ENCODE measurements at places on chromosomes 7 and 10.
A peak's percentile ranks its signal among the peaks of the same experiment; 100 is the strongest.

DNA sequence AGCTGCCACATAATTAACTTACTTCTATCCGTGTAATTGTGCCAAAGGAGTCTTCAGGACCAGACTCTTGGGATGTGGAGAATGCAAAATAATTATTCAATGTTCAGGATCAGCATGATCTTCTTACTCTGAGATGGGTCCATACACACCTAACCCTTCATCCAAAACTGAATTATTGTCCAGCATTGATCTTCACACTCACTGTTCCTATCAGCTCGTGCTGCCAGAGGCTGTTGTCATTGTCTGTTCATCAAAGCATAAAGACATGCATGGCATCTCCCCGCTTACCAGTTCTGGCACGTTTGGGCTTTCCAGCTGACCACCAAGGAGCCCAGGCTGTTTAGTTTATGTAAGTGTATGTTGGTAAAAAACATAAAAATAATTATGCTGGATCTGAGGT is 1090.7 kb downstream of the DNAJB9 start:
- DNase-seq: no peak

DNA sequence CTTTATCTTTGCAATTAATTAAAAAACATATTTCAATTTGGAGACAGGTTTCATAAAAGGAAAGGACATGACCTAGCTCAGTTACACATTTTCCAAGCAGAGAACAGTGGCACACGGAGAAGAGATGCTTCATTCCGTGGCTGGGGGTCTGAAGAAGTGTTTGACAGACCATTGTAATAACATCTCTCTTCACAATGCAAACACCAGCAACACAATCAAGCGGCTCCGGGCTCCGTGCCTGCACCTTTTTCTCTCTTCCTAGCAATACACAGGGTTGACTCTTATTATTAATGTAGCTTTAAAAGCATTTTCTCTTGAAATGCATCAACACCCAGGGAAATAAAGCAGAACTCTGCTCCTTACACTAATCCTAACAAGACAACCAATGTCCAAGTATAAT is 261.0 kb upstream of the AOAH start:
- DNase-seq: no peak

GRCh38 chr10:2228320-2228901 is 491.1 kb upstream of the ADARB2 start:
- DNase-seq: no peak

- no peak for DNase-seq
Observed at GRCh38 chr10:44416021-44416771, 31.3 kb upstream of the CXCL12 start.

- peak; percentile 72 for DNase-seq
Observed at GRCh38 chr10:132939957-132940790, 2.2 kb downstream of the CFAP46 start.

DNA sequence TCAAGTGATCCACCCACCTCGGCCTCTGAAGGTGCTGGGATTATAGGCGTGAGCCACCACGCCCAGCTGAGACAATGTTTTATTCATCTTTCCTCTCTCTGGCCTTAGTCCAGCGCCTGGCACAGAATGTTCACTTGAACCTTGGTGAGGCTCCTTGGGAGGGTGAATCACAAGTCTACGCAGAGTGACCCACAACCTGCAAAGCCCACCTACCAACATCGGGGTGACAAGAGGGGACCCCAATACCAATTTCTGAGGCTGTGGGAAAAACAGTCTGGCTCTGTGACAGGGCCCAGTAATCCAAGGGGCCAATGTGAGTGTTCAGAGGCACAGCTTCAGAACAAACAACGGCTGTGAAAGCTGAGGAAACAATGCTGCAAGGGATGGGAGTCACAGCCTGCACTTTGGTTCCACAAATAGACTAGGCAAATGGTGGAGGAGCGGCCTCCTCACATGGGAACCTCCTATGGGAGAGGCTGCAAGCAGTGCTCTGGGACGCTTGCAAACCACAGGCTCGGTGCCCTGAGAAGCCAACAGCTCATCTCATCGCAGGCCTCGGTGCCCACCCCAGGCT is 5.6 kb upstream of the MALSU1 start:
- no peak for DNase-seq

DNA sequence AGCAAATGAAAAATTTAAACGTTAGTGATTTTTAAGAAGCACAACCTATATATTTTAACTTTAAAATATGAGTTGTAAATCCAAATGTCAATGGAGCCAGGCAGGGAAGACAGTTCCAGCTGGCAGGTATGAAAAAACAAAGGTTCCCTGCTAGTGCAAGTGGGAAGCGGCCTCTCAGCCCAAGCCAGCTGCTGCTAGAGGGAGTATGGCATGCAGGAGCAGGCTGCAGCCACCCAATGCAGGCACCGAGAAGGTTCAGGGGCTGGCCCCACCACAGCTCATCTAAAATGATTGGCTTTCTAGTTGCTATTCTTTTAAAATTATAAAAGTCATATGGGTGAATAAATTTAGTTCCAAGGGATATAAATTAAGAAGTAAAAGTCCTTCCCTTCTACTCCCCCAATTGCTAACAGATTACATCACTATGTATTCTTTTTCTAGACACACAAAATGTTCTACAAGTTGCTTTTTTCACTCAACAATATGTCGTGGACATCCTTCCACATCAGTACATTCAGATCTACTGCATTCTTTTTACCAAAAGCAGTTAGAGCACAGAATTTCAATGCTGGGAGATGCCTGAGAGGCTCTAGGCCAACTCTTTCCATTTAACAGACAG is 69.3 kb downstream of the SGMS1 start:
- DNase-seq: no peak

DNA sequence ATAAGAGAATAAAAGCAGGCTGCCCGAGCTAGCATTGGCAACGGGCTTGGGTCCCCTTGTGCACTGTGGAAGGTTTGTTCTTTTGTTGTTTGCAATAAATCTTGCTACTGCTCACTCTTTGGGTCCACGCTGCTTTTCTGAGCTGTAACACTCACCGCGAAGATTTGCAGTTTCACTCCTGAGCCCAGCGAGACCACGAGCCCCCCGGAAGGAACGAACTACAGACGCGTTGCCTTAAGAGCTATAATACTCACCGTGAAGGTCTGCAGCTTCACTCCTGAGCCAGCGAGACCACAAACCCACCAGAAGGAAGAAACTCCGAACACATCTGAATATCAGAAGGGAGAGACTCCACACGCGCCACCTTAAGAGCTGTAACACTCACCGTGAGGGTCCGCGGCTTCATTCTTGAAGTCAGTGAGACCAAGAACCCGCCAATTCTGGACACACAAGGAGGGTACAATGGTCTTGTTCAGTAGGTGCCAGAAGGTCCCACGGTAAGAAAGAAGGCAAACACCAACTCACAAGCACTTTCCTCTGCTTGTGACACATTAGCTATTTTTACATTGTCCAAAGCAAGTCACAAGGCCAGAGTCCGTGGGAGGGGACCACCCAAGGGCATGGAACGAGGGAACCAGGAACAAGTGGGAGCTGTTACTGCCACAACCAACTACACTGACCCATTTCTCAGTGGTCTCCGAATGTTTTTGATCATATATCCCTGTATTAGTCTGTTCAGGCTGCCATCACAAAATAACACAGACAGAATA is 29.2 kb upstream of the CACUL1 start:
- DNase-seq: no peak

- DNase-seq: peak; percentile 100
Observed at GRCh38 chr7:87152112-87152896, at the start of gene DMTF1. Gene DMTF1 (plus strand): TSS chr7:87152453. CDS start chr7:87164942, 12,489 bp downstream.

DNA sequence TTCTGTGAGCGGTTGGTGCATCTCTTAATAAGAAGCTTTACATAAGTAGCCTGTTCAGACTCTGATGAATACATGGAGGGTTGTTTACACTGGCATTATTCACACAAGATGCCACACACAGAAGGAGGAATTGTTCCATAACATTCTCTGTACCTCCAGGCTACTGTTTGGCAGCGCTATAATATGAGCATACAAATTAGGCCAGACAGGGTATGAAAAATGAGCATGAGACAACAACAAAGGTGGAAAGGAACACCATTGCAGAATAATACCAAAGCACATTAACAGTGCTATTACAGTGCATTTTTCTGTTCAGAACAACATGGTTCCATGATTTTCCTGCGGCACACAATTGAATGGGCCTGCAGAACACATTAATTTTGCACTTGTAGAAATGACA is 417.2 kb upstream of the C7orf33 start:
- no peak for DNase-seq

GRCh38 chr7:31934551-31934950 is 135.7 kb downstream of the PDE1C start:
- no peak for DNase-seq

DNA sequence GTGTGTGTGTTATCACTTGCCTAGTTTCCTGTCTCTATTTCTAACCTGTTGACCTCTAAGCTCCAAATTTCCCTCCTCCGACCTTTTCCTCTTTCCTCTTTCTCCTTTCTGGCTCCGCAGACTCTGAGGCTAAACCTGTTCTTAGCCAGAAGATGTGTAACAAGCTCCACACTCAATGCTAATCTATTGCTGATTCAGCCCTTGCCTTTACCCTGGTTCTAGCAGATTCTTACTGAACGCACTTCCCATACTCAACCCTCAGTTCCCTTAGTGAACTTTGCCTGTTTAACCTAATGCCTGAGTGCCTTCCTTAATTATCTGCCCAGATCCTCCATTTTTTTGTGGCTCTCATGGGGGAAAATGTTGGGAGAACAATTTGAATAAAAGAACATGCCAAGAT is 30.0 kb upstream of the SGMS1 start:
- no peak for DNase-seq

DNA sequence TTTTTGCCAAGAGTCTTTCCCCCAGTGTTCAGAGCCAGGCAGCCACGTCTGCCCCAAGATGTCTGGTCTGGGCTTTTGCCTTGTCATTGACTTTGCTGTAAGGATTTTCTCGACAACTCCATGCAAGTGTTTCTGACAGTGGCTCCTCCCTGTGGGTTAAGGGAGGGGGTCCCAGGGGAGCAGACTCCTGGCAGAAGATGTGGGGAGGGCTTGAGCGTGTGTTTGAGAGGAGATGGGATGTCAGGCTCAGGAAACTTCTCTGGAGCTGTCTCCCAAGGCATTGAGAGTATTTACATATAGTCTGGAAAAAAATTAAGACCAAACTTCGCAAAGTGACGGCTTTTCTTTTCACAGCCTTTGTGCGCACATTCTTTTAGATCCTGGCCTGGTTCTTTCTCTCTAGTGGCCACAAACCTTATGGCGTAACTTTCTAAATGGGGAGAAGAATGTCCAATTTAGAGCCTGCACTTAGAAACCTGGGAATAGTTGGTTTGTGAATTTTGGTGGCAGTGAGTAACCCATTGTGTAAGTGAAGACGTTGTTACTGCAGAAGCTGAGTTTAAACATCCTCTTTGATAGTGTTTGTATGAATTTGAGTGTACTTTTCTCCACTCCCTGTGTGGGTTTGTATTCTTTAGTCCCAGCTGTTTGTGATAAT is 201.5 kb downstream of the LRMDA start:
- DNase-seq: no peak

GRCh38 chr7:25075459-25075858 is 49.6 kb downstream of the CYCS start:
- DNase-seq: no peak

DNA sequence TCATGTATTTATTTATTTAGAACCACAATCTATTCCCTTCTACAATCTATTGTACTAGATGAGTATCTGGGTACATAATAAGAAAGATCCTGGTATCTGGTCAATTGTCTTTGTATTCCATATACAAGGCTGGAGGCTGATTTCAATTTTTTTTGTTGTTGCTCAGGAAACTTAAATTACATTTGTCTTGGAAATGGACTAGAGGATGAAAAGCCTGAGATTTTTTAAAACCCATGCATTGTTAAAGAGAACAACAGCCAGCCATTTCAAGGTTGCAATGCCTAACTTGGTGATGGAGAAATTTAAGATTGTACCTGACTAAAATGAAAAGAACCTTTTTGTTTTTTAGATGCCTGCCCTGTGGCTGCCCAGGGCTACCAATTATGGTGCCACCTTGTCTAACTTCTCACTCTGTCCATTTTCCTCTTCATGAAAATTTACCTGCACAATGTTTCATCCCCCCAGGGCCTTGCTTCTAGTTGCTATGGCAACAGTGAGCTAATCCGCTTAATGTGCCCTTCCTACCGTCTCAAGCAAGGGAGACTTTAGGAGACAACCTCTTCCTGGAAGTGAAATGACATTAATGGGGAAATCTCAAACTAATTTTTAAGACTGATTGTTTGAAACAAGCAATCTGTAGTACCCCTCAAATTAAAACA is 203.7 kb upstream of the PHYHIPL start:
- DNase-seq: no peak

- no peak for DNase-seq
Observed at GRCh38 chr10:2020836-2021235, 283.5 kb upstream of the ADARB2 start.

GRCh38 chr7:158406801-158407200 is 180.8 kb downstream of the PTPRN2 start:
- no peak for DNase-seq

DNA sequence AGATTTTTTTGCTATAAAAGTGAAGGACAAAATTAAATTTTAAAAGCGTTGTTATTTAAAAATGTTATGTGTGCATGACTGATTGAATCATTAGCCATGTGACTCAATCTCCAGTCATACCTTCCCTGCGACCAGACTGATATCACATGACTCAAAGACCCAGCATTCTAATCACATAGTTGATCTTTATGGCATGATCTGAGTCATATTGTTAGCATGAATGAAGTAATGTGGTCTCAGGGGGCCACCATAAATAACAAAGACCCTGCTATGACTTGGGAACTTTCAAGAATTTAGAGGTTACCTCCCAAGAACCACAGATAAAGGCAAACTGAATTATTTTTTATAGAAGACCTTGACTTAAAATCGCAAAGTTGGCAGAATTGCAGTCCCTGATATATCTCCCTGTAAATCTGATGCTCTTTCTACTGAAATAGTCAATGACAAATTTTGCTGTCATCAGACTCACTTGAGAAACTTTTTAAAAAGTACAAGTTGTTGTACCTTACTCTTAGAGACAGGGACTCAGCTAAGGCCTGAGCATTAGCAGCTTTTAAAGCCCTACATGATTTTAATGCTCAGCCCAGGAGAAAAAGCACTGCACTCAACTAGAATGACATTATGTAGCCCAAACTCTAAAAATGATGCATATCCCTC is 717.3 kb downstream of the XPNPEP1 start:
- peak; percentile 69 for DNase-seq

GRCh38 chr10:74917481-74918077 is 91.2 kb downstream of the KAT6B start:
- DNase-seq: peak; percentile 52

GRCh38 chr10:102286216-102286615 is 40.9 kb downstream of the GBF1 start:
- no peak for DNase-seq

DNA sequence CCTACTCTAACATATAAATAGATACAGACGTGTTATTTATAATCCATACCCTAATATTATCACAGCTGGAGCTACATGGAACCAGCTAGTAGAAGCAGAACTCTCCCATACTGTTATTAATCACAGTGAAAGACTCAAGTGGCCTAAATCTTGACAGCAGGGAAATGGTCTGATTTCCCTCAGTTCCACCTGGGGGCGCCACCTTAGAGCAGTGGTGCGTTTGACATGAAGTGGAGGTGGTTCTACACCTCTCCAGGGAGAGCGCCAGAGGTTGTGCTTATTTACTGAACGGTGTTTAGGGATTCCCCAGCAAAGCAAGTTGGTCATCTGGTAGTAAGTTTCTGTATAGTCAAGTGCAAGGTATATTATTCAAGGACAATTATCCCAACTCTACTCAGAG is 17.6 kb downstream of the DNTT start:
- no peak for DNase-seq

Data from urothelium cell line (cell line).